ENCODE measurements at places on chromosomes 2 and 18. TPM values are rescaled to one million over a fixed set of nuclear protein-coding genes. Genes with fewer than 3 reads are reported as not detected.

The ATRAID gene
- 162 TPM for polyA plus RNA-seq

The SNRPD1 gene
- 116 TPM for polyA plus RNA-seq

The ASPRV1 gene
- 5.0 TPM for polyA plus RNA-seq

DNA sequence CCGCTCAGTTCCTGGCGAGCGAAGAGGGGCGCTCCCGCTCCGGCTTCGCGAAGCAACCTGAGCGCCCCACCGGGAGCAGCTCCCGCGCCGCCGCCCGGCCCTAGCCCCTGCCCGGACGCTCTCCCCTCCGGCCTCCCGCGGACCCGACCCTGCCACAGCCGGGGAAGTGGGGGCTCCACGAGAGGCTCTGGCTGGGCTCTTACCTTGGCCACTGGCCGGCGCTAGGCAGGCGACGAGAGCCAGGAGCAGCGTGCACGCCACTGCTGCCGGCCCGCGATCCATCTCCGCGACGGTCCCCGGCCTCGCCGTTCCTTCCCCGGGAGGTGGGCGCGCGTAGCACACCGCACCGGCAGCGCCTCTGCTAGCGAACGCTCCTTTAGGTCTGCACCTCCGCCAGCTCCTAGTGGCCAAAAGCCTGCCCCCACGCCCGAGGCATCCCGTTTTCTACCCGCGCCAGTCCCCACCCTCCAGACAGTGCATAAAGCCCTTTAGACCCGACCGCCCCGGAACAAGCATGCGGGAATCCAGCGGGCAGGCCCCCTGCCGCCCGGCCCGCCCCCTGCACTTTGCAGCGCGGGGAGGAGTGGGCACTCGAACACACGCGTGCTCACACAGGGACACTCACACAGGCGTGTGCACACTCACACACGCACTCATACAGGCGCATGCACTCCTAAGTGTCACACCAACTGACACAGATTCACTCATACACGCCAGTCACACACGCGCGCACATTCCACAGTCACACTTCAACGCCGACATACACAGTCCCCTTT lies at the start of gene LRP2:
TSS of gene LRP2 (minus strand) at position 417 of the 776 bp plus-strand sequence. CDS start at position 282, 135 bp downstream.
- DNase-seq = no peak

GRCh38 chr2:20585710-20586594 lies 64.9 kb downstream of the HS1BP3 start:
- DNase-seq = no peak

- no peak for DNase-seq
Observed at GRCh38 chr18:66235206-66235605, 368.7 kb downstream of the CDH19 start.

- no peak for DNase-seq
Observed at GRCh38 chr2:233365861-233366520, 11.7 kb downstream of the DGKD start.

DNA sequence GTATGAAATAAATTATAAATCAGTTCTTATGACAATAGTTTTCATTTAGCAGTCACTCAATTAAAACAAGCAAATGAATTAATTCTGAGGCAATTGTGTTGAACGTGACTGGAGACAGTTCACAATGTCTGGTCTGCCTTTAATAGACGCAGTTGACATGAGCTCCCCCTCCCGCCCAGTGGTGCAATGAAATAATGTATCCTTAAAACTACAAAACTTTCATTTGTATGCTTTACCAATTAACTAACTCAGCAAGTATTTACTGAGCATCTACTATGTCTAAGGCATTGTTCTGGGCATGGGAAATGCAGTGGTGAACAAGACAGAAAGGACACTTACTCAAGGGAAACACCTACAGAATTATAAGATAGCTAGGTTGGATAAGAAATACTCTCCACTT lies 3.5 kb upstream of the DSC2 start:
- DNase-seq = no peak

DNA sequence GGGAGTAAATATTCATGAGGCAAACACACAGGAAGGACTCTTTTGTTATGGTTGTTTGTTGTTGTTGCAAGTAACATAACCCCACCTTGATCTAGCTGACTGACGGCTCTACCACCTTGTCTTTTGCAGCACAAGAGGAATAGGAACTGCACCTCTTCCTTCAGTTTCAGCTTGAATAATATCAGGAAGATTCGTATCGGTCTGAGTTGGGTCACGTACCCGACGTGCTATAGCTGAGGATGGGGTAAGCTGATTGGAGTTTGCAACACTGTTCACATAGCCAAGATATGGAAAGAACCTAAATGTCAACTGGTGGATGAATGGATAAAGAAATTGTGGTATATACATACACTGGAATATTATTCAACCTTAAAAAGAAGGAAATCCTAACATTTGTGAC lies 14.5 kb upstream of the IL1RN start:
- DNase-seq = no peak
